ENCODE measurements at places on chromosomes 13 and 19. TPM values are rescaled to one million over a fixed set of nuclear protein-coding genes. Genes with fewer than 3 reads are reported as not detected.

Gene CYP4F8
- total RNA-seq = not detected

Gene KLK15
- not detected for total RNA-seq

Gene LCP1
- 0.26 TPM for total RNA-seq

Gene PNMA8C
- 0.44 TPM for total RNA-seq

Gene SCEL
- not detected for total RNA-seq

Gene STAP2
- total RNA-seq = 2.1 TPM

Gene CEACAM6
- total RNA-seq = not detected

Gene KLK14
- not detected for total RNA-seq

Gene CYP4F12
- not detected for total RNA-seq

Gene MRPL34
- 20.7 TPM for total RNA-seq

Gene HAUS5
- 6.7 TPM for total RNA-seq

Gene FAM83E
- 0.25 TPM for total RNA-seq

Gene LILRB3
- not detected for total RNA-seq

Gene NLRP11
- total RNA-seq = not detected

Gene TSSK6
- total RNA-seq = 1.1 TPM

Gene KLK7
- not detected for total RNA-seq

Gene NLRP4
- not detected for total RNA-seq

Gene ODAD3
- 0.79 TPM for total RNA-seq

Gene PLA2G4C
- 22.1 TPM for total RNA-seq

Gene TBXA2R
- total RNA-seq = 6.3 TPM

Gene FCER2
- total RNA-seq = not detected

Gene OR4F17
- not detected for total RNA-seq

Gene CAMSAP3
- total RNA-seq = not detected

Gene PLK5
- total RNA-seq = not detected

Gene ZNF345
- total RNA-seq = 1.8 TPM

Gene THOP1
- 62.2 TPM for total RNA-seq

Gene ZNF208
- 1.1 TPM for total RNA-seq

Gene GRIN2D
- 0.12 TPM for total RNA-seq

Gene KIR2DL4
- not detected for total RNA-seq

Gene ZNF880
- 31.3 TPM for total RNA-seq

Gene CERS1
- 0.40 TPM for total RNA-seq

Gene SBK2
- total RNA-seq = not detected

Gene DPF1
- 1.5 TPM for total RNA-seq

Gene ZNF324B
- 10.8 TPM for total RNA-seq

Gene PLPPR2
- total RNA-seq = 12.1 TPM

Gene SIGLEC8
- not detected for total RNA-seq

Gene PBX4
- not detected for total RNA-seq

Gene WDR88
- not detected for total RNA-seq

Measured in aortic smooth muscle cell (primary cell).